ENCODE measurements at places on chromosomes 12 and 14. TPM values are rescaled to one million over a fixed set of nuclear protein-coding genes. Genes with fewer than 3 reads are reported as not detected.

GRCh38 chr14:92225731-92226130 is 97.2 kb upstream of the SLC24A4 start:
- no peak overlapping the region for H3K27ac ChIP-seq
- no peak for DNase-seq
- H3K36me3 ChIP-seq, result no peaks in the 10 kb centered on the region
- no peak overlapping the region for H3K4me3 ChIP-seq
- H3K27me3 ChIP-seq, result peaks cover 23% of the 10 kb centered on the region

DNA sequence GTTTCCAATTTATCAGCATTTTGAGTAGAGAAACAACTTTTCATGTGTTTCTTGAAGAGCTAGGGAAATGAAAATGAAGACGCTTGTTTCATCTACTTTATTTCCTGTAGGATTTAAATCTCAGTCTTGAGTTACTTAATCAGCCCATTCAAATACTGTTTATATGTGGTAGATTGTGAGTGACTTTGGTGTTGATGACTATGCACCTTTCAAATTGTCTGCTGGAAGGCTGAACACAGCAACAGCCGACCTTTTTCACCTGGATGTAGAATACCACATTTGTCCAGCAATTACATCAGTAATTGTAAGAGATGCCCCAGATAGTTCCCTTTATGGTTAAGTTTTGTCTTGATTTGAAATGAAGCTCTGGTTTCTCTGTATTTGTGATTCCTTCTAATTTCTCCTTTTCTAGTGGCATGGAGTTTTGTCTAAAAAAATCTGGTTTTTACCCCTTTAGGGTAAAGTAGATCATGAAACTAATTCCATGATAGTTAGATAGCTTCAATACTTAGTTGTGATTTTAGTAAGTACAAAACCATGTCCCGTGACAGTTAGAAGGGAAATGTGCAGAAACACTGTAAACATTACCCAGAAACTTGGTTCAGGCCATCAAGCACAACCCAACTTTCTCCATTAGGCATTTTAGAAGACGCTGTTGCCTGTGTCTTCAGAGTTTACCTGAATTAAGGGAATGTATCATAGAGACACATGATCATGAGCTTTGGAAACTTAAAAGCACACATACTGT is 165.0 kb downstream of the SRGAP1 start:
- H3K27ac ChIP-seq, result no peak overlapping the region
- no peak overlapping the region for H3K4me3 ChIP-seq
- no peaks in the 10 kb centered on the region for H3K36me3 ChIP-seq
- H3K27me3 ChIP-seq, result peaks cover 5% of the 10 kb centered on the region
- H3K4me1 ChIP-seq, result no peaks in the 10 kb centered on the region
- DNase-seq, result no peak

- no peak for DNase-seq
- peaks cover 11% of the 10 kb centered on the region for H3K4me1 ChIP-seq
- H3K27ac ChIP-seq, result peak overlapping the region; percentile 8
- H3K27me3 ChIP-seq, result no peaks in the 10 kb centered on the region
Measured at GRCh38 chr12:110200124-110200417, 75.9 kb downstream of the IFT81 start.

- H3K27ac ChIP-seq, result no peak overlapping the region
- no peak for DNase-seq
- H3K4me1 ChIP-seq, result no peaks in the 10 kb centered on the region
- no peaks in the 10 kb centered on the region for H3K36me3 ChIP-seq
Measured at GRCh38 chr12:97312570-97313135, 150.0 kb upstream of the RMST start.

DNA sequence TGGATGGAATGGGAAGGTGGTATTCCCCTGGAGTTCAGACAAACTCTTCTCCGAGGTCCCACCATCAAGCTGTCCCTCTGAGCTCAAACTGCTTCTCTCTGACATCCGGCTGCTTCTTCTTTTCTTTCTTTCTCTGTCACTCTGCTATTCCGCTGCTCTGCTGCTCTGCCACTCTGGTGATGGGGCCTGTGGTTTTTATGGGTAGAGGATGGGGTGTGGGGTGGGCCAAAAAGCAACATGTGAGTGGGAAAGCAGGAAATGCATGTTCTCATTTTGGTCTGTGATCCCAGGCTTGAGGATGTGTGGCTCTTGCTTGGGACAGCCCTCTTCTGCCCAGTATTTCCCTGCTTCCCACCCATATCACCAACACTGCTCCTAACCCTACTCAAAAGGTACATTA is 30.6 kb downstream of the CLECL1 start:
- H3K27ac ChIP-seq, result peak overlapping the region; percentile 81
- H3K4me1 ChIP-seq, result peaks cover 79% of the 10 kb centered on the region
- no peaks in the 10 kb centered on the region for H3K27me3 ChIP-seq
- peak; percentile 58 for DNase-seq
- peaks cover 42% of the 10 kb centered on the region for H3K36me3 ChIP-seq

GRCh38 chr14:68248481-68249255 is 429.1 kb downstream of the RAD51B start:
- no peak overlapping the region for H3K27ac ChIP-seq
- no peak for DNase-seq
- H3K4me3 ChIP-seq, result no peak overlapping the region
- peaks cover 41% of the 10 kb centered on the region for H3K4me1 ChIP-seq
- no peaks in the 10 kb centered on the region for H3K27me3 ChIP-seq
- no peaks in the 10 kb centered on the region for H3K36me3 ChIP-seq

The SMCO3 gene
- not detected for total RNA-seq

The DDX51 gene
- total RNA-seq, result 48.8 TPM
